Activated naive CD4-positive, alpha-beta T cell treated with anti-CD3 and anti-CD28 coated beads, Interleukin-2, amount 50 U/mL, for 16 hours (primary cell): ENCODE measurements at places on chromosomes 2 and 18.
A peak's percentile ranks its signal among the peaks of the same experiment; 100 is the strongest.

- no peak for DNase-seq
Observed at GRCh38 chr2:3871002-3871401, 167.6 kb downstream of the DCDC2C start.

- DNase-seq: no peak
Observed at GRCh38 chr2:208370881-208371633, 35.5 kb upstream of the PTH2R start.

DNA sequence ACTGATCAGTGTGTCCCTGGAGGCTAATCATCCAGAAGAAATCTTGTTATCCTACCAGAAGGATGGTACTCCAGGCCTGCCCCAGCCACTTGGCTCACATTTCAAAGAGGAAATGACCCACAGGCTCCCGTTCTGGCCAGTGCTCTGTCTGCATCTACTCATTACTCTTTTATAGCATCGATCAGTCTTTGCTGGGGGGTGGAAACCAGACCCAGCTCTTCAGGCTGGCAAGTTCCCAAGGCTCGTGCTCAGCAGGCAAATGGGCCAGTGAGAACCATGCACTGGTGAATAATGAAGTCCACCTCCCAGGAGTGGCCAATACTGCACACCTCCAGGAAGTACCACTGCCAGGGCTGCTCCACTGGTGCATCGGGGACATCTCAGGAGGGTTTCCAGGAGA lies 38.8 kb downstream of the DNER start:
- no peak for DNase-seq

- DNase-seq: no peak
Observed at GRCh38 chr18:8895987-8896619, 190.7 kb downstream of the MTCL1 start.

GRCh38 chr2:72497763-72498162 lies 328.1 kb downstream of the EXOC6B start:
- DNase-seq: no peak

- DNase-seq: no peak
Observed at GRCh38 chr2:212897296-212897695, 254.1 kb downstream of the IKZF2 start.

DNA sequence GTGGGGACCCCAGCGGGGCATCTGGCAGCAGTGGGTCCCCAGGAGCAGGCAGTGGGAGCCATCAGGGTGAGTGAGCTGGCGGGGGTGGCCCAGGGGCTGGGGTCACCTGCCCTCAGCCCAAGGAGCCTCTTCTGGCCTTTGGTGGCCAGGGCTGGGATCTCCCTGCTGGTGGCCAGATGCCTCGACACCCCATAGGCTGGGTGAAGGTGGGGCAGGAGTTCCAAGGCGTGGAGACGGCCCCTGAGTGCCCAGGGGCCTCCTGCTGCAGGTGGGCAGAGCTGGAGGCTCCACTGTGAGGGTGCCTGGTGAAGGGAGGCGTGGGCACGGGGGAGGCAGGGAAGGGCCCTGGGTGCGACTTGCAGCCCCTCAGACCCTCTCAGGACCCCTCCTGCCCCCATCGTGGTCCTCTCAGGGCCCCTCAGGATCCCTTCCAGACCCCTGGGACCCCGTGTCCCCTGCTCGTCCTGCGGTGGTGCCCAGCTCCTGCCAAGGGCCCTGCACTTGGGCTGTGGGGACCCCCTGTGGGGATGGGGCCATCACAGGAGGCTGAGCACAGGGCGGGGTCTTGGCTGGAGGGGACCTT lies 5.0 kb upstream of the GPR35 start:
- peak; percentile 8 for DNase-seq

DNA sequence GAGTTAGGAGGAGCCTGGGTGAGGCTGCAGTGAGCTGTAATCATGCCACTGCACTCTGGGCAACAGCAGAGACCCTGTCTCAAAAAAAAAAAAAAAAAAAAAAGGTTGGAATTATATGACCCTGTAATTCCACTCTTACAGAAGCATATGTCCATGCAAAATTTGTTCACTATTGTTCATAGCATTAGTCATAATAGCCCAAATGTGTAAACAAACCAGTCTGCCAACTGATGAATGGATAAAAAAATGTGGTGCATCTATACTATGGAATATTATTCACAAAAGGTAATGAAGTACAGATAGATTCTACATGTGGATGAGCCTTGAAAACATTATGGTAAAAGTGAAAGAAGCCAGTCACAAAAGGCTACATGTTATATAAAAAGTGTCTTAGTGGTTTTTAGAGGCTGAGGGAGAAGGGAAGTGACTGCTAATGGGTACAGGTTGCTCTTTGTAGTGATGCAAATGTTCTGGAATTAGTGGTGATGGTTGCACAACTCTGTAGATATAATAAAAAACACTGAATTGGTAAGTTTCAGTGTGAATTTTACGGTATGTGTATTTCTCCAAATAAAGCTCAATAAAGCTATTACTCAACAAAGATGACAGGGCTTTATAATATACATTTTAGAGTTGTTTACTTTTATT lies 9.4 kb downstream of the COA5 start:
- DNase-seq: no peak

DNA sequence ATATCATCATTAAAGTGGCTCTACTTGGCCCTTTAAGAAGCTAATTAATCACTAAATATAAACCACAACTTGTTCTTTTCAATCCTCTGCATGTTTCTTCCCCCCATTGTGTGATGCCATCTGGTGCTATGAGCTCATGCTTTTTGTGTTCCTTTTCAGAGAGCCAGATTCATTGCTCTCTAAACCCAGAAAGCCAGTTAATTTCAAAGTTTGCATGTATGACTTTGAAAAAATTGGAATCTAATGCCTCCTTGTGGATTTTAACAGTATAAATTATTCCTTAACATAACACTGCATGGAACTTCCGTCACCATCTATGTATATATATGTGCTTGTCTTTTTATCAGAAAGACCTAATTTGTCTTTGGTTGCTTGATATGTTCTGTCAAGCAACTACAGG lies 31.1 kb downstream of the TMEM178A start:
- DNase-seq: no peak

DNA sequence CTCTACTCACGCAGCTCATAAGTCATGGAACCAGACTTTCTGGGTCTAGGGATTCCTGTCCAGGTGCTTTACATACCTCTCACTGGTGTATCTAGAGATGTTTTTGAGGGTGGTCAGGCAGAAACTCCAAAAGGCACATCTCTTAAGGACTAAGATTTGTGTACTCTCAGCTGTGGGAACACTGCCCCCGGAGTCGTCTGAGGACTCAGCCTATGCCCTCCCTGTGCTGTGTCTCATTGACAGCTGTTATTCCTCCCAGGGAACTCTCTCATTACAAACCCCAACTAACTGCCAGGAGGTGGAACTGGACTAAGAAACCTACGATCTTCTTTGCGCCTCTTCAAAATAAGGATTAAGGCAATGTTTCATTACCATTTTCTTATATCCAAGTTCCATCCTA lies 293.9 kb upstream of the DLGAP1 start:
- no peak for DNase-seq

- no peak for DNase-seq
Observed at GRCh38 chr2:62499430-62500060, 6.5 kb downstream of the TMEM17 start.
